Esophagus squamous epithelium (tissue), 5 donors: ENCODE measurements at places on chromosomes 7 and 10.

DNA sequence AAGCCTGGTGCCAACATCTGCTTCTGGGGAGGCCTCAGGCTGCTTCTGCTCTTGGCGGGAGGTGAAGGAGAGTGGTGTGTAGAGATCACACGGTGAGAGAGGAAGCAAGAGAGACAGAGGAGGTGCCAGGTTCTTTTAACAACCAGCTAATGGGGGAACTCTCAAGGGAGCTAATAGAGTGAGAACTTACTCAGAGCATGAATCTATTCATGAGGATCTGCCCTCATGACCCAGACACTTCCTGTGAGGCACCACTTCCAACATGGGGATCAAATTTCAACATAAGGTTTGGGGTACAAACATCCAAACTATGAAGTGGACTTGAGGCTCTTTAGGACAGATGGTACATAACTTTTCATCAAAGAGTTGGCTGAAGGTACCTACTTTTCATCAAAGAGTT, 5.1 kb upstream of the ZNF32 start:
- DNase-seq = no peak

DNA sequence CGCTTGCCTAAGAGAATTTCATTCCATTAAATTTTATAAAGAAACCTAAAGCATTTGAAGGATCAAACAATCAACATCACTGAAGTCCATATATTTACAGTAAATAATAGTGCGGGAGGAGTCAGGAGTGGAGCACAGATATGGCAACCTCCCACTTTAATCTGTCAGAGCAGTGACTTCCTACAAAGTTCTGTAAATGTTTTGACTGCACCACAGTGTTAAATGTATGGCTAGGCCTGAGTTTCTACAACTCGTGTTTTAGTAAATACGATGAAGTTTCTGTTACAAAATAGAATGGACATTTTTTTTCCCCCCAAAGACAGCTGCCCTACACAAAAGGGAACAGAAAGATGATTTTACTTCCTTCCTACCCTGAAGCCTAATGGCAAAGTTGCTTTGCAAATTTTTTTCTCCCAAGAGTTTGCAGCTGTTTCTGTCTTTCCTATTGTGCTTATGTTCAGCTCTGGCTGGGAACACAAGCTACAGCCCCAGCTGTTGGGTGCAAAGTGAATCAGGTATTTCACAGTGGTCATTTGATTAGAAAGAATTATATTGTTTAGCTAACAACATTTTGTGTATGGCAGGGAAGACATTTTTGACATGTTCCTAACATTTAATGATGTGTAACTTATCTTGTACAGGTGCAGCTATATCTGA, 62.1 kb downstream of the MET start:
- no peak for DNase-seq

GRCh38 chr7:24436131-24436920, 136.9 kb upstream of the PALS2 start:
- DNase-seq = no peak

GRCh38 chr10:131214521-131215244, 96.8 kb downstream of the TCERG1L start:
- DNase-seq = no peak

GRCh38 chr10:30857803-30858202, 173.9 kb downstream of the ZNF438 start:
- no peak for DNase-seq

DNA sequence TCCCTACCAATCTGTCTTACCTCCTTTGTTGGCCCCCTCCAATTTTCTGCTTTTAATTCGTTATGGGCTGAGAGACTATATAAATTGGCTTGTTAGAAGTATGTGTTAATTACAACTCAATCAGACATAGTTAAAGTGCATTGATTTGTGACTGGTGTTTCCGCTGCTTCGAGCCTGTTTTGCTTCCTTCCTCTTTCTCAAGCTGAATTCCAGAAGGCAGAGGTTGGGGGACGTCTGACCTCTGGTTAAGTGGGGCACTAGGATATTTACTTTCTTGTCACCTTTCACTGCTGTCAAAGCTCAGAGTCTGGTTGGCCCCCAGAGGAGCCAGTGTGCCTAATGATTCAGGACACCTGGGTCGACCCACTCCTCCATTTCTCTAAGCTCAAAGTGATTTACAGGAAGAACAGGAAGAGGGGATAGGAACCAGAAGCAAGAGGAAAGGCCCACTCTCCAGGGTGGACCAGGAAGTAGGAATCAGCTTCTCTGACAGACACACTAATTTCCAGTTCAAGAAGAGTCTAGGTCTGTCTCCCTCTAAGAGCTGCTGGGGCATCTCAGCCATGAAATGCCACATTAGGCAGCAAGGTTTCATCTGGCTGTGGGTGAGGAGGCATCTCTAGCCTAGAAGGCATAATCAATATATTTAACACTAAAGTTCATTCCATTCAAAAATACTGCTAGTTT, 397.2 kb upstream of the NPVF start:
- DNase-seq = no peak

GRCh38 chr7:888081-889024, 12.0 kb downstream of the GET4 start:
- DNase-seq = no peak

DNA sequence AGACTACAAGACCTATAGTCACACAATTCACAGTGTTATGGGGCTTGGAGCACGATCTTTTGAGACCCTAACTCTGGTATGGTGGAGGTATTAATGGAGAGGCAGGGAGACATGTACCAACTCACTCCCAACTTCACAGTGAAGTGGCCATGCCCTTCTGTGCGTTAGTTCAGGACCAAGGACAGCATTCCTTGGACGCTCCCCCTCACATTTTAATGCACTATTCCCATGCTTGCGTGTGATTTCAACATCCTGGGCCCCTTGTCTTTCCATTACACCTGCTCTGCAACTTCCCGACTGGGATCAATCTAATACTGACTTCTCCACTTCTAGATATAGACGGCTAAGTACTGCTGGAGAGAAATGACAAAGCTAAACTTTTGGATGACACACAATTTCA, 72.7 kb downstream of the PLCE1 start:
- no peak for DNase-seq

DNA sequence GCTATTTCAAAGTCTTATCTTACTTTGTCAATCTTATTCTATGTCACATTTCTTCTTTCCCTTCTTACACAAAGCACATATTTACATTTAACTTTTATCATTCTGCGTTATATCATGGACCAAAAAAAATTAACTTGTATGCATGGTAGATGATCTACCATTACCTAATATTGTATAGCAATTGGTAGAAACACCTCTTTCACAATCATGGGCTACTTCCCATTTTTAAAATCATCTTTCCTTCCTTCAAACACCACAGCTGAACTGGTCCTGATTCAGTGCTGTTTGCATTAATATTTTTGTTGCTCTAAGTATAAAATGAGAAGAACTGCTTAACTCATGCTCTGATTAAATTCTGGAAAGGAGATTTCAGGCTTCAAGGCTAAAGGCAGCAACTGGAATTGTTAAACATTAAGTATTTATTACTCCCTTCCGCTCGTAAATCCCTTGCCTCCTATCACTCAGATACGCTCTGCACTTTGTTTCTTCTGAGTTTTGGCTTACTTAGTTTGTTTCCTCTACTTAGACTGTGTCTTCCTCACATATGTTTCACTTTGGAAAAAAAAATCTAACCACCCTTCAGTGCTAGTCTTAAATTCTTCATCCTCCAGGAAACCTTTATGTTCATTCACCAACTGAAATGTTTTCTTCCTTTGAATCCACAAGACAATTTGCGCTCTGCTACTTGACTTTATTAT, 901.4 kb downstream of the PCDH15 start:
- no peak for DNase-seq

- no peak for DNase-seq
Measured at GRCh38 chr7:668139-668931, 58.2 kb upstream of the DNAAF5 start.

DNA sequence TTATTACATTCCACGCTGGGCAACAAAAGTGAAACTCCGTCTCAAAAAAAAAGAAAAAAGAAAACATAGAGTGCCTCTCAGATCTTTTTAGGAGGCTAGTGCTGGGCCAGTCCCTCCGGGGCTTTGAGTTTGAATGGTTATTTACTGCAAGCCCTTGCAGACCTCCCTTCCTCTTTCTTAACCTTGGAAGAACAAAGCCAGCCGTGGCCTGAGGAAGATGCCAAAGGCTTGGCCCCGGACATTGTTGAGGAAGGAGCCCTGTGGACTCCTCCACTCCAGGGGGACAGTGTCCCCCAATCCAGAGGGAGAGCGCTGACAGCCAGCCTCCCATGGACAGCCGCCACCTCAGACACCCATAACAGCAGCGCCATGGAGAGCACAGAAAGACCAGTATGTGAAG, 5.0 kb downstream of the TSPAN33 start:
- DNase-seq = no peak

GRCh38 chr10:62694537-62695126, 109.9 kb upstream of the ADO start:
- no peak for DNase-seq

DNA sequence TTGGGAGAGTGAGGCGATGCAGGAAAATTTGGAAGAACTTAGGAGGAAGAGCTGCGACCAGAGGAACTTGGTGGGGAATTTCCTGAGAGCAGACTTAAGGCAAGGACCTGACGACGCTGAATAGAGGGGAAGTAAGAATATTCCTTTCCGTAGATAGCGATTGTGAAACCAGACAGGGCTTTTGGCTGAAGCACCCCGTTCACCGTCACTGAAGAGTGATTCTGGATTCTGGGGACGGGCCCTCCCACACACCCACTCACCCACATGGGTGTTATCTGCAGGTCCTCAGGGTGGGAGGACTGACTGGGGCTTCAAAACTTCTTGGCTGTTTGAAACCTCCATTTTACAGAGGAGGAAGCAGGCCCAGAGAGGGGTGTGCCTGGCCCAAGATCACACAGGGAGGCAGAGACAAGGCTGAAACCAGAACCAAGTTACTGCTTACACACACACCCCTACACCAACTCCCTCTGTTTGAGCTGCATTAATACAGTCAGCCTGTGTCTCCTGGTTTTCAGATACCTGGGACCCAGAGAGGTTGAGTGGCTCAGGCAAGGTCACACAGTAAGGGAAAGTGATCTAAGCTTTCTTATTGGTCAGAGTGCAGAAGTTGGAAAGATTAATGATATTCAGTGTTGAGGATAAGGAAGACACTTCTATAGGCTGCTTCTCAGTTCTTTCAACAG, 37.2 kb upstream of the CDH23 start:
- no peak for DNase-seq

GRCh38 chr7:23893942-23894891, 184.2 kb downstream of the STK31 start:
- DNase-seq = no peak

- no peak for DNase-seq
Measured at GRCh38 chr10:59817773-59818172, 64.5 kb upstream of the MRLN start.

DNA sequence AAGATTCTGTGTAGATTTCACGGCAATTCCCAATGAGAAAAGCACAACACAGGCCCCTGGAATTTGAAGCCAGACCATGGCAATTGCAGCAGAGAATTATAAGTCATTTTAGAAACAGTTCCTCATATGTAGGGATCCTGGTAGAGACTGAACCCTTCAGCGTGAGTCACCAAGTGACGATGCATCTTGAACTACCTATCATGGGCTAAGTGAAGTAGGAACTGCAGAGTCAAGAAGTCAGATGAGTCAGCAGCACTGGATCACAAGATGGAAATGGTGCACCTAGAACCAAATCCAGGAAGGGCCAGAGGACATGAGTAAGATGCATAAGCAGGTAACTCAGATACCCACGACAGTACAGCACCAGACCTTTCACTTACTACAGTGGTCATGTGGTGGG, 140.0 kb upstream of the TPK1 start:
- DNase-seq = no peak
